ENCODE measurements at places on chromosomes 11 and 22. TPM values are rescaled to one million over a fixed set of nuclear protein-coding genes. Genes with fewer than 3 reads are reported as not detected.

GRCh38 chr11:121523581-121524232 lies 70.9 kb upstream of the SORL1-AS1 start:
- no peaks in the 10 kb centered on the region for H3K36me3 ChIP-seq
- H3K4me1 ChIP-seq: no peaks in the 10 kb centered on the region
- H3K27ac ChIP-seq: no peak overlapping the region
- no peaks in the 10 kb centered on the region for H3K27me3 ChIP-seq
- H3K4me3 ChIP-seq: no peak overlapping the region
- DNase-seq: no peak

CREBZF gene
- 88.3 TPM for total RNA-seq

GRCh38 chr11:45436966-45437365 lies 150.8 kb upstream of the SYT13 start:
- no peak overlapping the region for H3K27ac ChIP-seq
- DNase-seq: no peak
- H3K36me3 ChIP-seq: no peaks in the 10 kb centered on the region
- no peak overlapping the region for H3K4me3 ChIP-seq
- H3K4me1 ChIP-seq: no peaks in the 10 kb centered on the region

DNA sequence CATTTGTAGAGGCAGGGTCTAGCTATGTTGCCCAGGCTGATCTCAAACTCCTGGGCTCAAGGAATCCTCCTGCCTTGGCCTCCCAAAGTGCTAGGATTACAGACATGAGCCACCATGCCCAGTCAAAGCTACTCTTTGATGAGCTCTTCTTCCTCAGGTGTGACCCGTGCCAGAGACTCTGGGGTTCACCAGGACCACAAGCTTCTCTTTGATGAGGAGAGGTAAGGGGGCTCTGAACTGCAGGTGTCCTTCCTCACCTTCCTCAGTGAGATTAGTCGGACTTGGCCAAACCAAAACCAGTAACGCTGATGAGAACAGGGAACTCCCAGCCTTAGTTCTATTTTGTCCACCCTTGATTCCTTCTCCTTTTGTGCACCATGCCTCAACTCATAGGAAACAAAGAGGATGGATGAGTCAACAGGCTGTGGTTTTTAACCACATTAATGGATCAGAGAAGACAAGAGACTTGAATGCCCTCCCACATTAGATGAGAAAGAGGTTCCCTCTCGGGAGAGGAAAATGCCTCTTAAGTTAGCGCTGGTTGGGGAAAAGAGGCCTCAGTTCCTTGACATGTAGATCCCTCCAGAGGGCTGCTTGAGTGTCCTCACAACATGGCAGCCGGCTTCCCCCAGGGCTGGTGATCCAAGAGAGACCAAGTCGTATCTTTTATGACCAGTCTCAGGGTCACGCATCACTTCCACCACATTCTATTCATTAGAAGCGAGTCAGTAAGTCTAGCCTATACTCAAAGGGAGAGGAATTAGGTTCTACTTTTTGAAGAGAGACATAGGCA lies 25.7 kb upstream of the CTR9 start:
- DNase-seq: no peak
- H3K4me3 ChIP-seq: no peak overlapping the region
- no peaks in the 10 kb centered on the region for H3K4me1 ChIP-seq

GRCh38 chr11:134535029-134536025 lies 123.3 kb upstream of the B3GAT1 start:
- H3K4me1 ChIP-seq: no peaks in the 10 kb centered on the region
- no peaks in the 10 kb centered on the region for H3K27me3 ChIP-seq
- H3K4me3 ChIP-seq: no peak overlapping the region
- no peak overlapping the region for H3K27ac ChIP-seq

Data from tibial nerve (tissue), 4 donors.